ENCODE measurements at places on chromosomes 11 and 22.

DNA sequence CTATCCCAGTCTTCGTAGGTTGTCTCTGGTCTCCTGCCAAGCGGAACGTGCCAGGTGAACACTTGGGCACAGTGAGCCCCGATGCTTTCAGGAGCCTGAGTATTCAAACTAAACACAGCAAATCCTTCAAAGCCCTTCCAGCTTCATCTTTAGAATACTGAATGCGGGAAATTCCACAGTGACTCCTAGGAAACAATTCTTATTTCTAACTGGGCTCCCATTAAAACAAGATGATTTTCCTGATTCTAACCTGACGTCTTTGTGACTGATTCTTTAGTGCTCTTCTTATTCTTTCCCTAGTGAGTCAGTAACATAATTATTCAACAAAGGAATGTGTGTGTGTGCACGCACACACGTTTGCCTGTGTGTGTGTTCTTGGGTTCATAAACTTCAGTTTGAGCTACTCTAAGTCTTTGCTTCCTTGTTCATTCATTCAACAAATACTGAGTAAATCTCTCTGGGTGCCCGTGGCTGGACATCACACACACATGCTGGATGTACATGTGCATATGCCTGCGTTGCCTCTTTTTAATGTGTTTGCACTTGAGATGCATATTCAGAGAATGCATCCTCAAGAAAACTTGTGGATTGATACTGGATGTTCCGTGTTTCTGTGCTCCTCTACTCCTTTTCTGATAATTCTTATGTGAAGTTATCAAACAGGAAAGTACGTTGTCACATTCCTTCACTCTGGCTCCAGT is 134.5 kb downstream of the WNT7B start:
- DNase-seq = no peak

DNA sequence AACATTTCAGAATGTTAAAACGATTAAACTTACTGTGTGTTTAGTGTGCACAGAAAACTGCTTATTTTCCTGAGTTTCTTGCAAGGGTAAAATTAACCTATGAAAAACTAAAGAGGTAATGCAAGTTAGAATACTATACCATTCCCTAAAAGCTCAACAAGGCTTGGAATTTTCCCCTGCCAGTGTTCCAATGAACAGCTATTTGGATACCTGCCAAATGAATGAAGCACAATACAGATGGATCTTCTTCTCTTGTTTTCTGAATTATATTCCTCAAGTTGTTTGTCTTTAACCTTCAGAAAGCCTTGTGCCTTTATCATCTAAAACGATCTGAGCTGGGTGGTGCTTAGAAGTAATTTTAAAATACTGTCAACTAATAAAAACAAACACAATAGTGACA is 204.5 kb downstream of the LRRC4C start:
- no peak for DNase-seq

DNA sequence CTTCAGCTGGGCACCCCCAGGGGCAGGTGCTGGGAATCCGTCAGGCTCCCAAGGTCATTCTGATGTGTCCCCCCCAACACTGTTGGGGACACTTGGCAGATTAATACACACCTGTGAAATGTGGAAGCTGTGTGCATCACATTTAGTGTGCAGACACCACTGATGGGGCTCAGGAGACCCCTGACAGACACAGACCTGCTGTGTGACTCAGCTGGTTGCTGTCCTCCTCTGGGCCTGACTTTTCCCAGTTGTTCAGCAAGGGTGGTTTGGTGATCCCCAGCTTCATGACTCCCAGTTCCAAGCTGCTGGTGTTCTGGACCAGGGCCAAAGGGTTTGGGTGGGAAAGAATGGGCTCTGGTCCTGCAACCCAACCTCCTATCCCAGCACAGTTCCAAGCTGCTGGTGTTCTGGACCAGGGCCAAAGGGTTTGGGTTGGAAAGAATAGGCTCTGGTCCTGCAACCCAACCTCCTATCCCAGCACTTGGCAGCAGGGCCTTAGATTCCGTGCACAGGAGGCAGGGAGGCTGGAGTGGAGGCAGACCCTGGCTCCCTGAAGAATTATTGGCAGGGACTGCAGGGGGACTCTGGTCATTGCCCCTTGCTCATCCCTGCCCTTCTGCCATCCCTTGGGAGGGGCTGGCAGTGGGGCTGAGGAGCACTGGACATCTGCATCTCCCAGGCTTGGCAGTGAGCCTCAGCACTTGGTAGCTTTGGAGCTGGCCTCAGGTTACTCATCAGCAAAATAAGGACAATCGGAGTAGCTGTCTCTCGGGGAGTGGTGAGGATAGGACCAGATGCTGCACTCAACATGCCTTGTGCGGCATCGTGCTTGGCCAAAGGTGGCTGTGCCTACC is 8.4 kb upstream of the OMP start:
- no peak for DNase-seq

GRCh38 chr22:28155808-28156207 is 236.8 kb upstream of the PITPNB start:
- no peak for DNase-seq

DNA sequence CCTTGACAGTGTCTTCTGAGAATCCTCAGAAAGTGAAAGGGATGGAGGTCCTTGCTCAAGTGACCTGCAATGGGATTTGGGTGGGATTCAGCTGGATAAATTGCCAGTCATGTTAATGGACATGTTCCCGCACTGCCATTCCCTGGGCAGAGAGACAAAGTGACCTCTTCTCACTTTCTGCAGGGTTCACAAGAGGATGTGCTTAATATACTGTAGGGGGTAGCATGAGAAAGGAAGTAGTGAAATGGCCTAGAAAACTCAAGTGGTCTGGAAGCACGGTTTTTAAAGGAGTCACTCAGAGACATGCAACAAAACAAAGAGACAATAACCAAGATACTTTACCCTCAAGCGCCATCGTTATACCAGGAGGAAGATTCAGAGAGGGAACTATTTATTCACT is 70.2 kb downstream of the NELL1 start:
- no peak for DNase-seq

- no peak for DNase-seq
Measured at GRCh38 chr22:45885171-45885840, 91.7 kb downstream of the WNT7B start.

DNA sequence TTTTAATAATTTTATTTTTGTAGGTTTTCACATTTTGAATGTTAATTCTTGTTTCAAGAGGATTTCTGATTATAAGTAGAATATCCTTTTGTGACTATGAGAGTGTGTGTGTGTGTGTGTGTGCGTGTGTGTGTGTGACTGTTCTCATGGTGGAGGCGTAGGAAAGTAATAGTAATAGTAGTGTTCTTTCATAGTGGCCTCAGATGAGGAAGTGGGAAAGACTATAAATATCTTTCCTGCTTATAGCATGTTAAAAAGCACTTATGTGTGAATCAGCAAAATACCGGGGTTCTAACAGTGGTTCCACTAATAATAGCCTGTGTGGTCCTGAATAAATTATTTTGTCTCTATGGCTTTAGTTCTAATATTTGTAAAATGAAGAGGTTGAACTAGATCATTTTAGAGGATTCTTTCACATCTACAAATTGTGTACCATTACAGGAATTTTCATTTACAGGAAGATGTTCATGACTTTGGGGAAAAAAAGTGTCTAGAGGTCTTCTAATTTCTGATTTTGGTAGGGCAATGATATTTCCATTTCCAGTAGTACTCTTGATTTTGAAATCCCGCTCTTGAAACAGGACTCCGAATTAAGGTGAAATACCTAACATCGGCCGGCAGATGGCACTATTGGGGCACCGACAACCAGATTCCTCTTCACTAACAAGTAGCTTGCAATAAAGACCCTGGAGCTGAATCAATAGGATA is 29.9 kb upstream of the OR10G7 start:
- peak; percentile 59 for DNase-seq
